ENCODE measurements at places on chromosomes 4 and X. TPM values are rescaled to one million over a fixed set of nuclear protein-coding genes. Genes with fewer than 3 reads are reported as not detected.

DNA sequence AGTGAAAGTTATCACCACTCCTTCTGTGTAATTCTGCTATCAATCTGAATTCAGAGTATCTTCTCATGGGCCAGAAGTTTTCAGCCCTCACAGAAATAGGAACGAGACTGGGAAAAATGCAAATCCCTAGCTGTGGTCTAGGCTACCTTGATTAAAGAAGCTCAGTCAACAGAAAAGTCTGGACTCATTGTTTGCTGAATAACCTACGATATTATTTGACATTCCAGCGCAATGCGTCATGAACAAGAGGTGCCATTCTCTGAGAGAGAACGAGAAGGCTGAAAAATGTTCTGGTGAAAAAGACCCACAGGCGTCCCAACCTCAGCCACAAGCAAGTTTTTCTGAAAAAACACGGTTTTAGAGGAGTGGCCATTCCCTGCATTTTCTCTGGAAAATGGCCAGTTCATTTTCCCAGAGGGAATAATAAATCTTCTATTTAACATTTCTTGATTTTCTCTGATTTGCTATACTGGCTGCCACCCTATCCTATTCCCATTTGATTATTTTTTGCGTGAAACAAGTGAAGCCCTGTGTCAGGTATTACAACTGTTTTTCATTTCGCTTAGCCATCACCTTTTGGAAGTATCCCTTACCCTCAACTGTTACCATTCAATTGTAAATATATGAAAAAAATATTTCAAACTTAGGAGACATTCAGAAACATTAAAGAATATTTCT, 1117.6 kb upstream of the PRKX start:
- no peak for DNase-seq

GRCh38 chrX:154733066-154733425, 17.8 kb downstream of the GAB3 start:
- no peak for DNase-seq

DNA sequence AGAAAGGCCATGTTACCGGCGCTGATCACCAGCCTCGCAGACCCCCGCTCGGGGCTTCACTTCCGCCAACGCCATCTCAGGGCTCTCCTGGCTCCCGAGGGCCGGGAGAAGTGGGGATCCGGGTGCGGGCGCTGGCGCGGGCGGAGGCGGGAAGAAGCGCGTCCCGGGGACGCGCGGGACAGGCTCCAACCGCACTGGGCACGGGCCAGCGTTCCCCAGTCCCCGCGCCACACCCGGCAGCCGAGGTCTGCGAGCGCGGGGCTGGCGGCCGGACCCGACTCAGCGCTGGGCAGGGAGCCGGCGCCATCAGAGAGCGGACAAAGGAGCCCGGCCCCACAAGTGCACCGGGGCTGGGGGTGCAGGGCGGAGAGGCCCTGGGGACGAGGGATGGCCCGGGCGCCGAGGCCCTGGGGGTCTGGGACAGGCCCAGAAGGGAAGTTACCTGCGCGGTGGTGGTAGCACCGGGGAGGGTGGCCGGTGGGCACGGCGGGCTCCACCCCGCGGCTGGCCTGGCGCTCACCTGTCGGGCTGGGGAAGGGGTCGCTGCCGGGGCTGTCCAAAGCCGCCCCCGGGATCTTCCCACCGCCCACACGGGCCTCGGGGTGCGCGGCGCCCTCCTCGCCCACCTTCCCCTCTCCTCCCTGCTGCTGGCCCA, 449 bp downstream of the CTPS2 start:
- DNase-seq, result peak; percentile 37

DNA sequence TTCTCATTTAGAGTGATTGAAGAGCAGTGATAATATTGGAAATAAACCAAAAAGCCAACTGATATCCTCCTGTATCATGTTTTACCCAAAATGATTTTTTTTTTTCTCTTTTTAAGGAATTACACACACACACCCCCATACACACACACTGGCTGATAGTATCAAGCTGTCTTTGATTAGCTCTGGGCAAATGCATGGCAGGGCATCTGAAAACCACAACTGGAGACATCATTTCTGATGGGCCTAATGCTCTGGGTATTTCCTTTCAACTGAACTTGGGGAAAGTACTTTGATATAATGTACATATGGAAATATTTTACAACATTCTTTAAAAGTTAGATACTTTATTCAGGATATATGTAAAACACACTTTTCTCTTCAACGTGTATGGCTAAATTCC, 14.2 kb upstream of the OSTC start:
- DNase-seq, result no peak

GRCh38 chr4:188993871-188994270, 854.6 kb downstream of the TRIML1 start:
- no peak for DNase-seq

DNA sequence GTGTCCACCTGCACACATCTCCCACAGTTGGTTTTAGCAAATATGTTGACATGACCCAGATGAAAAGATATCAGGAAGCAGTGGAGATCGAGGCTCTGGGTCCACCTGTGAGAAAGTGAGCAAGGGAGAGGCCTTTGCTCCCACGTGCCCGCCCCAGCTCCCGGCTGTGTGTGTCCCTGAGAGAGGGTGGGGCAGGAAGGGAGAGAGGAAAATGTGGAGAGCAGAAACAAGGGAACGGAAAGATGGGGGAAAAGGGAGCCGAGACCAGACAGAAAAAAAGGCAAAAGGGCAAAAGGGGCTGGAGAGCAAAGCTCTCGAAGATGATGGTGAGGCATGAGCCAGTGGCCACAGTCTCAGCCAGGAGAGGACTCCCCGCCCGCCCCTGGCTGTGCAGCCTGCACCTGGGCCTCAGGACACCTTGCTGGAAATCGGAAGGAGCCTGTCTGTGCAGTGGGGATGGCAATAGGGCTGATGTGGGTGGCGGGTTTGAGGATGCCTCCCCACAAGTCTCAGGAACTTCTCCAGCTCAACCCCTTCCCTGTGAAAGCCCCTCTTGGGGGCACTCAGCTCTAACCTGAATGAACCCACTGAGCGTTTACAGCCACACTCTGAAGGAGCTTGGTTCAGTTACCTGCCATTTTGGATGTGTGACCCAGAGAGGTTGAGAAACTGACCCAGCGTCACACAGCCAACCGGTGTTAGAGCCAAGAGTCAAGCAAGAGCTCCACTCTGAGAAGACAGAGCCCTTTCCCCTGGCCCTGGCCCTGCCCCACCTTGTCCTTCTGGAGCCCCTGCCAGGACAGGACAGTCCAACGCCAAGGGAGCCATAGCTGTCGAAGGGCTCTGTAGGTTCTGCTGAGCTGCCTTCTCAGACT, 20.3 kb upstream of the MSX1 start:
- no peak for DNase-seq

GRCh38 chrX:44036336-44036735, 63.1 kb upstream of the NDP start:
- no peak for DNase-seq

DNA sequence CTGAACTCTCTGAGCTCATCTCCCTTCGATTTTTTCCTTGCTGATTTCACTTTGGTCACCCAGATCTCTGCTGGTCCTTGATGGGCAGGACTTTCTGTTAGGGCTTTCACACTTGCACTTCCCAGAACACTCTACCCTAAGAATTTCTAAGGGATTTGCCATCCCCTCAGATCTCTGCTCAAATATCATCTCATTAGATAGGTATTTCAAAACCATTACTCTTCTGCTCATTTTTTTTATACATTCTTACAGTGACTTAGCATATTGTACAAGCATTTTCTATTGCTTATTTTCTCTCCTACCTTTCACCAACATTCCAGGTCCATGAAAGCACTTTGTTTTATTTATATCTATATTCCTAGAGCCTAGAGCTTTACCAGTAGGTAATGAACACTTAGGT, 913.3 kb downstream of the PDHA2 start:
- no peak for DNase-seq

DNA sequence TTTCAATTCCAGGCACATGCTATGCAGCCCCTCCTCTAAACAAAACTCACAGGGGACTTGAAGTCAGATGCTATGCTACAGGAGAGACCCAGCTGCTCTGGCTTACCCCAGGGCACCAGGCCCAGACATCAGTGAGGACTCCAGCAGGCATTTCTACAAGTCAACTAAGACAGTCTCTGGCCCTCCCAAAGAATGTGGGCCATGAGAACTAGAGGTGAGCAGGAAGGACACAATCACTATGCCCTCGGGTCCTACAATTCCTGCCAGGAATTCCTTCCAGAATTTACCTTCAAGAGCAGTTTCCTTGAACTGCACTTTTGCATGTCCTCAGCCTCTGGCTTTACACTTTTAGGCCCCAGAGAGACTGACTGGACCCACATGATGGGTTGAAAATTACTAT, 17.4 kb downstream of the TMEM192 start:
- DNase-seq, result no peak

- DNase-seq, result peak; percentile 96
Observed at GRCh38 chr4:77156912-77157858, at the start of gene CCNG2. TSS of gene CCNG2 (plus strand) at chr4:77157207. CDS start at chr4:77158533, 1,326 bp downstream.

- DNase-seq, result no peak
Observed at GRCh38 chrX:13008189-13008533, 33.3 kb downstream of the TMSB4X start.

DNA sequence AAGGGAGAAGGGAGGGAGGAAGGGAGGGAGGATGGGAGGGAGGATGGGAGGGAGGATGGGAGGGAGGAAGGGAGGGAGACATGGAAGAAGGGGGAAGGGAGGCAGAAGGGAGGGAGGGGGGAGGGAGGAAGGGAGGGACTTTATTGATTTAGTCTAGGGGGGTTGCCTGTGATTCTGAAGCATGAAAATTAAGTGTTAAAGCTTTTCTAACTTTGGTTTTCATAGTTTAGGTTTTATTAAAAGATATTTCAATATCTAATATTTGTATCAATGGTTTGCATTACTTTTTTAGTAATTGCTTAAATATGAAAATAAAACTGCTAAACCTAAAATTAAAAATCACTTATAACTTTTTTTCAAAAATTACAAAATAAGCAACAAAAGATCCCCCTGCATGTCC, 2.4 kb downstream of the PALLD start:
- DNase-seq, result no peak

DNA sequence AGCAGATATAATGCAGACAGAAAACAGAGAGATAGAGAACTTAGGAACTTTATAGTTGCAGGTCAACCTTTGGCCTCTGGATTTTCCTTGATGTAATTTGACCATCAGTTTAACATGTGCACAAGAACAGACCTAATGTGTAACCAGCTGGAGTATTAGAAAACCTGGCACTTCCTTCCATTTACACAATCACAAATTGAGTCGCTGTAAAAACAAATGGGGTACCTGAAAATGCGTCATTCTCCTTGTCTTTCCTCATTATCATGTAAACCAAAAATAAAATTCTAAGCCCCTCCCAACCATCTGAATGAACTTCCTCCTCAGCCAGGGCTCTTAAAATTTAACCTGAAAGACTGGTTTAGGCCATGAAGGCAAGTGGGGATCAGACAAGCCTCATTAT, 358.4 kb upstream of the MAGEB16 start:
- DNase-seq, result no peak

TRO gene
- polyA plus RNA-seq, result 17.0 TPM

CISD2 gene
- 46.3 TPM for polyA plus RNA-seq
